ENCODE measurements at places on chromosomes 4 and X. TPM values are rescaled to one million over a fixed set of nuclear protein-coding genes. Genes with fewer than 3 reads are reported as not detected.

GRCh38 chr4:40187386-40187906 lies 9.4 kb upstream of the RHOH start:
- DNase-seq = no peak
- no peak overlapping the region for H3K4me3 ChIP-seq
- H3K36me3 ChIP-seq = no peaks in the 10 kb centered on the region
- H3K4me1 ChIP-seq = no peaks in the 10 kb centered on the region

DNA sequence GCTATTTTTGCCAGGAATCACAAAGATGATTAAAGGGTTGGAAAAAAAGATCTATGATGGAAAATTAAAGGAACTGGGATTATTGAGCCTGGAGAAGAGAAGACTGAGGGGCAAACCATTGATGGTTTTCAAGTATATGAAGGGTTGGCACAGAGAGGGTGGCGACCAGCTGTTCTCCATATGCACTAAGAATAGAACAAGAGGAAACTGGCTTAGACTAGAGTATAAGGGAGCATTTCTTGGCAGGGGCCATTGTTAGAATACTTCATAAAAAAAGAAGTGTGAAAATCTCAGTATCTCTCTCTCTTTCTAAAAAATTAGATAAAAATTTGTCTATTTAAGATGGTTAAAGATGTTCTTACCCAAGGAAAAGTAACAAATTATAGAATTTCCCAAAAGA lies 75.1 kb downstream of the NPNT start:
- H3K27ac ChIP-seq = no peak overlapping the region
- no peaks in the 10 kb centered on the region for H3K27me3 ChIP-seq
- 0 out of 2 replicates have a peak, but pooled peaks cover 7% of the 10 kb centered on the region for H3K4me1 ChIP-seq
- H3K4me3 ChIP-seq = no peak overlapping the region
- no peaks in the 10 kb centered on the region for H3K36me3 ChIP-seq
- DNase-seq = no peak

- H3K36me3 ChIP-seq = no peaks in the 10 kb centered on the region
- H3K27me3 ChIP-seq = no peaks in the 10 kb centered on the region
- H3K4me3 ChIP-seq = no peak overlapping the region
- no peak overlapping the region for H3K27ac ChIP-seq
- H3K4me1 ChIP-seq = no peaks in the 10 kb centered on the region
- no peak for DNase-seq
Measured at GRCh38 chr4:95850161-95850560, 10.3 kb downstream of the PDHA2 start.

DNA sequence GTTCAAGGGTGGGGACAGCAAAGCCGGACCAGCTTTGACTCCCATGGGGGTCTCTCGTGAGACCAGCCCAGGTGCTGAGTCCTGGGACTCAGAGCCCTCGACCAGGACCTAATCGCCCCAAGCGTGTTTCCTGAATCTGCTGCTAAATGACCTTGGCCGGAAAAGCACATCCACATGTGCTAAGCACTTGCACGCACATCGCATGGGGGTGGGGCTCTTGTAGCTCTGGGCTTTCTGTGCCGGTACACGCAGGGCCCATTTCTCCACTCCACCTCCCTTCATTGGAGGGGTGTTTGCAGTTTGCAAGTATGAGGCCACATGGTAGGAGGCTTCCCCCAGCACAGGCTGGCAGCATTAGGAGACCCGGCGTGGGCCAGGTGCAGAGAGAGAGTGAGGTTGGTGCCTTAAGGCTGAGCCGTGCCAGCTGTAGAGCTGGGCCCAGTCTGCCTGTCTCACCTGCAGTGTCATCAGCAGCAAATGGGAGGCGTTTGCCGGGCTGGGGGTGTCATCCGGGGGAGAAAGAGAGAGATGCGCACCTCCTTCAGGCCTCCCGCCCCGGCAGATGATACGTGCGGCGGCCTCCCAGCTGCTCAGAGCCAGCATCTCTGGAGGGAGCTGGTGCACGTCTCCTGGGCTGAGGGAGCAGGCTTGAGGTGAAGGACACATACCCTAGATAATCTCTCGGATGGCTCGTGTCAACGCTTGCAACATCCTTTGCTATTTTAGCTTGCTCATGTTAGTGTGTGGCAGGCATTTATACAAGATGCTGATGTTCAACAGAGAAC lies 45.2 kb upstream of the CLCN4 start:
- no peak for DNase-seq
- H3K36me3 ChIP-seq = peaks cover 4% of the 10 kb centered on the region
- H3K27me3 ChIP-seq = no peaks in the 10 kb centered on the region
- no peak overlapping the region for H3K27ac ChIP-seq

- no peak for DNase-seq
- peaks cover 27% of the 10 kb centered on the region for H3K4me1 ChIP-seq
- H3K27me3 ChIP-seq = no peaks in the 10 kb centered on the region
- no peaks in the 10 kb centered on the region for H3K36me3 ChIP-seq
Measured at GRCh38 chr4:181982437-181982836, 260.8 kb upstream of the TENM3 start.

- no peaks in the 10 kb centered on the region for H3K36me3 ChIP-seq
- H3K27ac ChIP-seq = no peak overlapping the region
- H3K4me1 ChIP-seq = peaks cover 22% of the 10 kb centered on the region
- no peak for DNase-seq
- no peak overlapping the region for H3K4me3 ChIP-seq
Measured at GRCh38 chrX:23817979-23818336, 35.0 kb downstream of the SAT1 start.

DNA sequence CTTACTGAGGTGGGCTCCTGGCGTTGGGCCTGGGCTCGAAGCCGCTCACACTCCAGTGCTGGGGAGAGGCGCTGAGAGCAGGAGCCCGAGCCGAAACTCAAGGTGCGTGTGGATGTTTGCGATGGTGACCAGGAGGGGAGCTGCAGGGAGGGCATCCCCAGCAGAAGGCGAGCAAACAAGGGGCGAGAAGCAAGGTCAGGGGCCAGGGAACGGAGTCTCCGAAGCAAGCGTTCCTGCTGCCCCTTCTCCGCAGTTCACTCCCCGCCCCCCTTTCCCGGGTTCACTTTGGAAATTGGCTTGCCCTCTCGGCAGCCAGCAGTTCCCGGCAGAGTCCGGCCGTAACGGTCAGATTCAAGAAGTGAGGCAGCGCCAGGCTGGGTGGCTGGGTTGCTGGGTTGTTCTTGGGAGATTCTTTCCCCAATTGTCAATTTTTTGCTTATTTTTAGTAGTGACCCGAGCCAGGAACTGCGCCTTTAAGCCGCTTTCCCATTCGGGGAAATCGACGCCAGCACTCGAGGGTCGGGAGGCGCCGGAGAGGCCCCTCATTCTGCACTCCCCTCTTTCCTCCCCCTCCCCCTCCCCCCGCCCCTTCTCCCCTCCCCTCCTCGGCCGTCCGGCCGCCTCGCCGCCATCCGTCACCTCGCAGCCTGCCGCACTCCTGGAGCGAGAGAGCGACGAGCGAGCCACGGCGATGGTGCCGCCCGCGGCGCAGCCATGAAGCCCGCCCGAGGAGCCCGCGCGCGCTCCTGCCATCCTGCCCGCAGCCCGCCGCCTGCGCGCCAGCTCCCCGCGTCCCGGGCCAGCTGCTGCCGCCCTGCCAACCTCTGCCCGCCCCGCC lies at the start of gene FRMPD3:
FRMPD3 (plus strand) TSS at position 655 of the 838 bp plus-strand sequence. CDS start 76,937 bp downstream, outside the sequence.
- DNase-seq = no peak
- H3K4me1 ChIP-seq = no peaks in the 10 kb centered on the region
- no peaks in the 10 kb centered on the region for H3K36me3 ChIP-seq
- peak within 1 kb of the TSS; percentile 25 for H3K4me3 ChIP-seq

DNA sequence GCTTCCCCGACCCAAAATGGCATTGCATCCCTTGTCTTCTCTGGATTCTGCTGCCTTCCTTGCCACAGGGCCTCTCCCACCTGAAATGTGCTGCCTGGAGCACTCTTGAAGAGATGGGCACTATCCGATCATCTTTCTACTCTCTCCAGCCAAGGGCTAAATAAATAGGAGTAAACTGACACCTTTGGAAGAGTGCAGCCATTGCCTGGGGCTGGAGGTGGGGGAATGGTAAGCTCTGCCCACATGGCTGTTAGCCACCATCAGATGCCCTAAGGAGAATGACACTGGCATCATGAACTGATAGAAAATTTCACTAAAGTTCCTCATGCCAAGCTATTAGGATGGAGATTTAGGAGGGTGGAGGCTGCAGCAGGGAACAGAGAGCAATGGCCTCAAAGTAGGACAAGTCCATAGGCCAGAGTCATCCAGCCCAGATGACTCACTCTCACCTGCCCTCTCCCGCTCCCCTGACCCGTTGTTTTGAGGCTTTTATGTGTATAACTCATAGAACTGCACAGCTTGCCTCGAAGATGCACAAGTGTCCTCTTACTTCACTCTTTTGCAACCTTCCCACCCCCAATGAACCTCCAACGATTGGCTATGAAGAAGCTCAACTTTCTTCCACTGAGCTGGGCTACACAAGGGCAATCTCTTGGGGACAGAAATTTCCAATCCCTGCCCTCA lies 822 bp upstream of the PFKFB1 start:
- no peaks in the 10 kb centered on the region for H3K4me1 ChIP-seq
- H3K4me3 ChIP-seq = no peak overlapping the region
- H3K27ac ChIP-seq = no peak overlapping the region
- no peaks in the 10 kb centered on the region for H3K27me3 ChIP-seq

DNA sequence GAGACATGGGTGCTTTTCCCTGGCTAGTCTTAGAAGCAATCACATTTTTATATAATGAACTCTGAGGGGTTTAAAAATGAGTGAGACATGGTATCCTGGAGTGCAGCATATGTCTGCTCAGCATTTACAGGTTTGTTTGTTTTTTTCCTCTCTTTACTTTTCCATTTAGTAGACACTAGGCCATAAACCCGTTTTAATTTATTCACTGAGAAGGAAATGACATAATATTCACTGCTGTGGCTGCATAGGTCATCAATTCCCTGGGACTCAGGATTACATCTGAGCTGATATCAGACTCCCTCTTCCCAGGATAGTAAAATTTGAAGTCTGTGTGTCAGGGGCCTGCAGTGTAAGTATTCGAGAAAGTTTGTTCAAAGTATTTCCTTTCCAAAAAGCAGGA lies 178.9 kb upstream of the SPRY1 start:
- H3K36me3 ChIP-seq = no peaks in the 10 kb centered on the region
- peaks cover under 1% of the 10 kb centered on the region for H3K4me1 ChIP-seq
- H3K27ac ChIP-seq = no peak overlapping the region
- no peak for DNase-seq

- H3K27ac ChIP-seq = no peak overlapping the region
- DNase-seq = peak; percentile 16
- no peaks in the 10 kb centered on the region for H3K27me3 ChIP-seq
- H3K36me3 ChIP-seq = no peaks in the 10 kb centered on the region
Measured at GRCh38 chr4:121192480-121192879, 28.4 kb upstream of the TNIP3 start.

- H3K36me3 ChIP-seq = no peaks in the 10 kb centered on the region
- no peak overlapping the region for H3K4me3 ChIP-seq
- H3K27me3 ChIP-seq = no peaks in the 10 kb centered on the region
- no peak for DNase-seq
Measured at GRCh38 chr4:39062770-39063097, 702 bp downstream of the KLHL5 start.

- H3K4me1 ChIP-seq = no peaks in the 10 kb centered on the region
- H3K27me3 ChIP-seq = no peaks in the 10 kb centered on the region
- H3K36me3 ChIP-seq = no peaks in the 10 kb centered on the region
Measured at GRCh38 chr4:68570122-68570507, 6.0 kb downstream of the UGT2B17 start.

SATL1 gene
- total RNA-seq = 0.18 TPM

LRIT3 gene
- not detected for total RNA-seq

ERVMER34-1 gene
- total RNA-seq = not detected

SPANXA1 gene
- total RNA-seq = not detected

CT83 gene
- not detected for total RNA-seq

PAPSS1 gene
- total RNA-seq = 62.3 TPM

Measured in SJSA1 (cell line).